ENCODE measurements at places on chromosomes 6 and 20.

GRCh38 chr6:52381249-52381648 lies 19.3 kb downstream of the PAQR8 start:
- DNase-seq: no peak

GRCh38 chr20:46710153-46710913 lies 884 bp downstream of the SLC2A10 start:
- DNase-seq: no peak

GRCh38 chr6:227812-228338 lies 64.4 kb upstream of the DUSP22 start:
- no peak for DNase-seq

DNA sequence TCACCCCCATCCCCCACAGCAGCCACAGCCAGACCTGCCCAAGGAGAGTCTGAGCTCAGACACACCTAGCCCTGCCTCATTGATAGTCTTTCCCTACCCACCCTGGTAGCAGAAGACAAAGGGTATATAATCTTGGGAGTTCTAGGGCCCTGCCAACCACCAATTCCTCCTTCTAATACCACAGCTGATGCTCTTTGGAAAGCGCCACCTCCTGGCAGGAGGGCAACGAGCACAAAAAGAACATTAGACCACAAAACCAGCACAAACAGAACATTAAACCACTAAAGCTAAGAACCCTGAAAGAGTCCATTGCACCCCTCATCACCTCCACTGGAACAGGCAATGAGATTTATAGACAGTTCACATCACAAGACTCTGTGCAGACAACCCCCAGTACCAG lies 195.8 kb upstream of the FUT9 start:
- no peak for DNase-seq

Measured in CD4-positive, alpha-beta T cell treated with Interleukin-4 for 4 hours (primary cell).